ENCODE measurements at places on chromosomes 3 and 15.

DNA sequence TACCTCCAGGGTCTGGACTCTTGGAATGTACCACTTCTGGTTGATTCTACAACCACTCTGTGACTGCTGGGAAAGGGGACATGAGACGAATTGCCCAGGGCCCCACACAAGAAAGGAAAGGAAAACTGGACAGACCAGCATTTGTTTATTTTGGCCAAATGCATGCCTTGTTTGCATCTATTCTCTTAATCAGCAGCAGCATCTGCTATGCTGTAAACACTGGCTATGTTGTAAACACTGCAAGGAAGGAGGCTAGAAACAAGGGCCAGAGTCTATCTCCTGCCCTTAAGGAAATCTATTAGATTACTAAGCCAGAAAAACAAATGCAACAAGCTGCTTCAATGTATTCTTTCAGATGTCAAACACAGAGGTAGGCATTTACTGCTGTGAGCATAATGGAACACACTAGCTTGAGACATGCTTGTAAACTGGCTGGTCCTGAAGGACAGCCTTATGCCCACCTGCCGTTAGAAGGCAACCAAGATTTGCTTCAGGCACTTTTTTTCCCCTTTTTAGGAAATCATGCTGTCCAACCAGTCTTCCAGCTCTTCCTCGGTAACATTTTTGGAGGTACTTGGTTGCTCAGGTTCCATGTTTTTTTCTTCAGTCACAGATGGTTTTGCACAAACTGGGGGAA is 102.1 kb upstream of the CHRM5 start:
- DNase-seq, result no peak

GRCh38 chr15:82858932-82859331 is 49.5 kb downstream of the WHAMM start:
- DNase-seq, result no peak

GRCh38 chr3:142614059-142614626 is 17.9 kb downstream of the PLS1 start:
- no peak for DNase-seq

DNA sequence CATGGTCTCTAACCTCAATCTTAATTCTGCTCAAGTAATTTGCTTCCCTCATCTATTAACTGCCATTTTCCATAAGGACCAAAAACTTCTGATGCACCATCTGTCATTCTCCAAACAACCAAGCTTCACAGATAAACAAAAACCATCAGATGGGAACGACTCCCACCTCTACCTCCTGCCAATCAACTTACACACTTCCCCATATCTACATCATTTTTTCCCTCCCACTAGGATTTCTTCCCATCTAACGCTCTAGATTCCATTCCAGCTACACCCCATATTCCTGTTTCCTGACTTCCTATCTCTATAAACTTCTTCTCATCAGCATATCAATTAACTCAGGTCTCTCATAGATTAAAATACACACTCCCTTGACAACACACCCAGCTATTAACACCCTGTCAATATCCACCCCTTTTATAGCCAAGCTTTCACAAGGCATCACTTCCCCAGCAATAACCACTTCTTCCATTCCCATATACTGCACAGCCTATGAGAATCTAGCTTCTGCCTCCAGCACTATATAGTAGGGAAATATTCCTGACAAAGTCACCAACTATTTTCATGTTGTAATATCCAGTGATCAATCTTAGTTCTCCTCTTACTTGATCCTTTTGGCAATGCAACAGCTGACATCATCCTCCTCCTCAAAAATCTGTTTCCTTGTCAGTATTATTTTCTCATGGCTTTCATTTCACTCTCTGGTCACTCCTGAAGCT is 39.2 kb downstream of the SNX4 start:
- no peak for DNase-seq

- DNase-seq, result no peak
Observed at GRCh38 chr3:127273206-127273605, 14.6 kb downstream of the PRR20G start.

DNA sequence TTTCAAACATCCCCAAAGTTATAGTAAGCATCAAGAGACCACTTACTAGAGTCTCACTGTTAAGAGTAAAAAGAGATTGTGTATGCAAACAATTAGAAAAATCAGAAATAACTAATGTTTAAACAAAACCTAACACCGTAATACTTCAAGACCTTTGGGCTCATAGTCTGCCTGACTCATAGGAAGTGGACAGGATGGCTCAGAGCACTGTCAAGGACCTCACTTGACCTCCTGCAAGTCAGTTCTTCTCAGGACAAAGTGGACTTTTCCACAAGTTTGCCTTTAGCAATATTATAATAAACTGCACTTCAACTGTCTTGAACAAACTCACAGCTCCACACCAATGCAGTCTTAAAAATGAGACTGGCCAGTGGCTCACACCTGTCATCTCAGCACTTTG is 34.8 kb downstream of the IL12A start:
- DNase-seq, result no peak

DNA sequence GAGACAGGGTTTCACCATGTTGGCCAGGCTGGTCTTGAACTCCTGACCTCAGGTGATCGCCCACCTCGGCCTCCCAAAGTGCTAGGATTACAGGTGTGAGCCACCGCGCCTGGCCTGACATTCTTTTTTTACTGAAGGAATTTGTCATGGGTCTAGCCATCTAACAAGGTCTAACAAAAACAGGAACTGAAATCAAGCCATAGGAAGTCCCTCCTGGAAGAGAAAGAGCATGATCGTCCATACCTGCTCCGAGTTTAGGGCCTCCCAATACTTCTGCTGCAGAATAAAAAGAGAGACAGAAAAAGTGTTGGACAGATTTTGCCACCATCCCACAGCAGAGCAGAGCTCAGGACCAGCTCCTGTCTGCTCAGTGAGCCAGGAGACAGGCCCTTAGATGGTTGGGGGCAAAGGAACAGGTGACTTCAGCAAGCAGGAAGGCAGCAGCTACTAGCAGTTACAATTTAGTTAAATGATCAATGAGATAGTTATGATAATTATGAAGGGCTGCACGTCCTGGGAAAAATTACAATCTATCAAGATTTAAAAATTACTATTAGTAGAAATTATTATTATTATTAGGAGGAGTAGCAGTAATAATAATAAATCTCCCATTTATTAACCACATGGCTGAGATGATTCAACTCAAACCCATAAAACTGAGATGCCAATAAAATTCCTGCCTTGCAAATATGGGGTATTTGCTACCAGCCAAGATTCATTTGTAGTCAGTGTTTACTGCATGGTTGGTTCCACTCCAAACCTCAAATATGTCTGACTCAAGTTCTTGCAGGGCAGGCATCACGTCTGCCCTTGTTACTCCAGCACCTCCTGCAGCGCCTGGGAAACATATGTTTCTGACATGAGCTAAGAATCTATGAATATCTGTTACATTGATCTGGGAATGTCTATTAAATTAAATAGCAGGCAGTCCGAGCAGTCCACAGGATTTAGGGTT is 40.1 kb downstream of the TMEM44 start:
- DNase-seq, result peak; percentile 22

DNA sequence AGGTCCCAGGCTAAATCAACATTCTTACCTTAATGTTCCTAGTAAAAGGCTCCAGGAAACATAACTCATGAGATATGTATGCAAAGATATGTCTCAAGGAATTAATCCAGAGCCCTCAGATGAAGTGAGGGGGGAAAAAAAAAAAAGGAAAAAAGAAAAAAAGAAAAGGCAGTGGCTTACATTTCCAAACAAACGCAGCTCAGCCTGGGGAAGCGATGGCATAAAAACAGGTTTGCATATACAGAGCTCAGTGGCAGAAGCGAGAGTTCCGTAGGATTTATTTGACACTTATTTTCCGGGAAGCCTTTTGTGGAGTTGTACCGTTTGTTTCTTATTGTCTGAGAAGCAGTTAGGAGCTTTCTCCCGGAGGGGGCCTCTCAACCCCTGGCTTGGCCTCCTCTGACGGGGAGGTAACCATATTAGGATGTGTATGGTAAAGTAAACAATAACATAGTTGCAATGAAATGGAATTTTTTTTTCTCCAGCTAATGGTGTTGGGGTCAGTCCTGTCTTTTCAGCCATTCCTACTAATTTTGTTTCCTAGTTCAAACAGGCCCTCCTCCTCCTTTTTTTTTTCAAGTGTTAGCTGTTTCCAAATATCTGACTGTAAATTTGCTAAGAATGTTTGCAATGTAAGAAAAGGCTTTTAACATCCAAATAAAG is 338.6 kb downstream of the FOXP1 start:
- DNase-seq, result peak; percentile 56

DNA sequence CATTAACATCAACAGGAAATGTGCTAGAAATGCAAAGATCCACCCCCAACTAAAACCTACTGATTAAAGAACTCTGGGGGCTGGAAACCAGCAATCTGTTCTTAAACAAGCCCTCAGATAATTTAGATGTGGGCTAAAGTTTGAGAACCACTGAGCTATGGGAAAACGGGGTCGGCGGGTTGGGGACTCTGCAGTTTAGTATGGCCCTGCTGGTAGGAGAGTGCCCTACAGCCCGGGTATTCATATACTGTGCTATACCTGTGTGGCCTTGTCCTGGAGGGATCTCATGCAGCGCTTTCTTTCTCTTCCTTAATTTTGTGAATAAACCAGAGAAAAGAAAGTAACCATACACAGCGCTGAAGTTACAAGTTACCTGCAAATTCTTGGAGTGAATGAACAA is 189.7 kb upstream of the GBE1 start:
- DNase-seq, result no peak

DNA sequence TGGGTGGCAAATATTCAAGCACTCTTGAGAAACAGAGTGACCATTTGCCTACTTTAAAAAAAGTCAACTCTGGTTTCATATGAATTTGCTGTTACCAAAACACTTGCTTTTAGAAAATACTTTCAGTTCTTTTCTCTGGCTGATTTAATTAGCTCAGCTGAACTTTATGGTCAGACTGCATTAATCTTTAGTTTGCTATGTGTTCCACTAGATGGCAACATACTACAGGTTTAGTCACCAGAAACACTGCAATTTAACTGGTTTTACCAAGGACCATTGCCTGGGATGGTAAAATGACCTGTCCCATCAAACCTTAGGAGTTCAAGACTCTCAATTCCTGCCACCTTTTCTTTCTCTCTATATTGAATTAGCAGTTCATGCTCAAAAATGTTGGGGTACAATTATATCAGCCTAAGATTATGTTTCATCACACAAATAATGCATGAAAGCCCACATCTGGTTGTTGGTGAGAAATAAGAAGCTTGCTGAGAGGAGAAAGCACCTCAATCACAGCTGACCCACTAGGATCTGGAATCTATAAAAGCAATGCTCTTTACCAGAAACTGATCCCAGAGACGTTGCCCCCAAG is 14.2 kb downstream of the EIF4E3 start:
- no peak for DNase-seq

DNA sequence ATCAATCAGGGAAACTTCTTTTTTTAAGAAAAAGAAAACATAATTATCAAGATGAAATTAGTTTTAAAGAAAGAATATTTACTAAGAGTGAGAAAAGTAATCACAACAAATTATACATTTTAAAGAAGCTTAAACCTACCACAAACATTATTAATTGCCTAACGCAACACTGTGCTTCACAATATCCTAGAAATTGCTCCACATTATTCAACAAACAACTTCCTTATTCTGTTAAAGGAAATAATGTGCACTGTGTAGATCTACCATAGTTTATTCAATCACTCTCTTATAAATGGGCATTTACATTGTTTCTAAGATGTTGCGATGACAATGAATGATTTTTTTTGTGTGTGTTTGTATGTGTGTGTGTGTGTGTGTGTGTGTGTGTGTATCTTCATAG is 525.9 kb upstream of the KCNMB2 start:
- no peak for DNase-seq

DNA sequence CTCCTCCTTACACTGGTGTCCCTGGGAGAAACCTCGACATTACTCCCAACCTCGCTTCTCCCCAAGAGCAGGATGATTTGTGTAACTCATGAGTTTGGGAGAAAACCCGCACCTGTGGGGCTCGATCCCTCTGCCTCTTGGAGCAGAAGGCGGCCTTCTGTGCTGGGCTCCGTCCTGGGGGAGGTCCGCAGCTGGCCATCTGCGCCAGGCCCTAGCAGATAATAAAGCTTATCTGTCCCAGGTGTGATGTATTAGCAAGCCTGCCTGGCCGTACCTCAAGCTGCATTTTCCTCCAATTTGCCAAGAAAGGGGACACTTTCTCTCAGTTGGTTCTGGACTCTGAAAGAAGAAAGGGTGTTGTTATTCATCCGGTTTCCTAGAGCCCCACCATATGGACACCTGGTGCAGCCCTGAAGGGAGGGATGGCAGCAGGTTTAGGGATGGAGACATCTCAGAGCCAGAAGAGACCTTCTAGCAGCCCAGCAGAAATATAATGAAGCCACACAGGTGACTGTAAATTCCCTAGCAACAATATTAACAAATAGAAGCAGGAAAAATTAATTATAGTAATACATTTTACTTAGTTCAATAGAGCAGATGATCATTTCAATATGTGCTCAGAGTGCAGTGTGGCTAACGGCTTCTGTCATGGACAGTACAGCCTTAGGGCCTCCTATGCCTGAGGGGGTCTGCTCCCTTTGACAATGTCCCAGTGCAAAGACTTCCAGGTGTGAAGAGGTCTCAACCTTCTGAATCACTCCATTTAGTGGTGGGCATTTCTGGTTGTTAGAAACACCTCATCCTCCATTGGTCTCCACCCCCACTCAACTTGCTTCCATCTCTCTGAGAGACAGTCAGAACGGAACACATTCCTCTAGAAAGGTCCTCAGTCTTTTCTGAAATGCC is 94.8 kb downstream of the CPN2 start:
- DNase-seq, result no peak

- DNase-seq, result no peak
Observed at GRCh38 chr3:182628531-182628930, 164.8 kb upstream of the ATP11B start.

- DNase-seq, result no peak
Observed at GRCh38 chr3:11607816-11608215, 35.9 kb downstream of the VGLL4 start.

DNA sequence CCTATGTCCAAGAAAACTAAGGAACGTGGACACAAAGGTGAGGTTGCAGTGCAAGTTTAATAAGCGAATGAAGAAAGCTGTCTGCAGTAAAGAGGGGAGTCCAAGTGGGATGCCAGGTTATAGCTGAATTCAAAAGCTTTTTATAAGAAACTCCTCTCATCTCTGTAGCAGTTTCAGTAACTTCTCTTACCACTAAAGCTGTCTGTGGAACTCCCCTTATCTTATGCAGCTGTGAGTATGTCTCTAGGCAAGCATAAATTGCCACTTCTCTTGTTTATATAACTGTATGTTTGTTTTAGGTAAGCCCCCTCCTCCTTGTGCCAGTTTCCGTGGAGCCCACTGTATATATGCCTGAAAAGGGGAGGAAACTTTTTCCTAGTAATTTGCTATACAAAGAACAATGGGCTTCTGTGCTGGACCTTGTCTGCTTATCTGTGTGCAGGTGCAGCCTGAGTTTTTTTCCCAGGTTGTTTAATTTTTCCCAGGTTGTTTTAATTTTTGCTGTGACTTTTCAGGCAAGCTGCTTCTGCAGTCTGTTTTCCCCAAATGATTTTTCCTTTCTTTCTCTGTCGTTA is 875.1 kb upstream of the EPHA6 start:
- DNase-seq, result no peak

- DNase-seq, result no peak
Observed at GRCh38 chr15:30036036-30036703, 46.6 kb upstream of the GOLGA8J start.

GRCh38 chr15:35695003-35695402 is 149.0 kb upstream of the DPH6 start:
- no peak for DNase-seq

All from ovary (tissue), 10 donors.